ENCODE measurements at places on chromosomes 1 and 21. TPM values are rescaled to one million over a fixed set of nuclear protein-coding genes. Genes with fewer than 3 reads are reported as not detected.

The MYOC gene
- total RNA-seq: not detected

The SYT11 gene
- total RNA-seq: 21.8 TPM

The TBCE gene
- total RNA-seq: 25.6 TPM

The AIRE gene
- 0.13 TPM for total RNA-seq

The C1orf185 gene
- total RNA-seq: not detected

The TRIM58 gene
- total RNA-seq: 4.1 TPM

The AMIGO1 gene
- 2.4 TPM for total RNA-seq

The FMO1 gene
- not detected for total RNA-seq

The MPZ gene
- 0.38 TPM for total RNA-seq

The SPATA1 gene
- total RNA-seq: 2.1 TPM

The UBQLN4 gene
- 27.9 TPM for total RNA-seq

The TMEM200B gene
- total RNA-seq: 8.8 TPM

All from mesangial cell (primary cell).